ENCODE measurements at places on chromosomes 4 and X.

GRCh38 chr4:43244688-43245382, 352.3 kb downstream of the GRXCR1 start:
- no peak for DNase-seq

DNA sequence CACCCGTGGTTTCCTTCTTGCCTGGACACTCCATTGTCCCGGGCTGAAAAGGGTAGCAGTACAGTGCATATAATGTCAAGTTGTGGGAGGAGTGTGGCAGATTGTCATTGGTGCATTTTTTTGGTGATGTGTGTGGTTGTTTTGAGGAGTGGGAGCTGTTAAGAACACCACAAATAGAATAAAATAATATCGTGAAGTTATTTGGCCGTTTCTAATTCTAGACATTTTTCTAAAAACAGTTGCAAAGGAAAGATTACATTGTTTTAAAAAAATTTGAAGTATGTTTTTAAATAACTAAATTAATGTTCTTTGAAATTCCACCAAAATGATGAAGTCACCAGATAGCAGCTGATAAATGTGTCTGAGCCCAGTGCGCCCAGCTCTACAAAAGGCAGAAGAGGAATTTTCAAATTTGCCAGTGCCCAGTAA, 1.3 kb downstream of the PKD2 start:
- no peak for DNase-seq

DNA sequence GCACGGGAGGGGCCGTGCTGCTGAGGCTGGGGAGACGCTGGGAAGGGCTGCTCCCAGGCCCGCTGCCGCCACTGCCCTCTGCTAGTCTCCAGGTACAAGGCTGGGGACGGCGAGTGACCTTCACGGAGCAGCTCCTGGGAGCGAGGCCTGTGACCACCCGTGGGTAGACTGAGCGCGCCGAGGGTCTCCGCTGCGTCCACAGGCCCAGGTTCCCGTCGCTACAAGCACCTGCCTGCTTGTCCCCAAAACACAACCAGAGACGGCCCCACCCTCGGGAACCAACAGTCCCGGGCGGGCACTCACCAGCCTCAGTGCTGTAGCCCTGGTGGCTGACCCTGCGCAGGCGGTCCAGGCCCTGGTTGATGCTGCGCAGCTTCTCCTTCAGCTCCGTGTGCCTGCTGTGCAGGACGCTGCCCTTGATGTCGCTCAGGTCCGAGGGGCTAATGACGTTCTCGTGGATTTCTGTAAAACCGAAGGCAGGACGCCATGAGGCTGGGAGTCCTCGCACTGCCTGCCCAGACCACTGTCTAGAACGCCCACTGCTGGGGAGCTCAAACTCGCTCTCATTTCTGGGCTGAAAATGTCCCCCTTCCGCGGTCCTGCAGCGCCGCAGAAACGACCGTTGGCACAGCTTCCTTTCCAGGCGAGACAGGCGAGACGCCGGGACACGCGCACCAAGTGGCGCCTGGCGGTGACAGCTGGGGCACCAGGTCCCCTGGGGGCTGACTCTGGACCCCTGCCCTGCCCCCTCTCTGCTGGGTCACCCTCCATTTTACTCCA, 14.3 kb downstream of the LRPAP1 start:
- DNase-seq, result no peak

DNA sequence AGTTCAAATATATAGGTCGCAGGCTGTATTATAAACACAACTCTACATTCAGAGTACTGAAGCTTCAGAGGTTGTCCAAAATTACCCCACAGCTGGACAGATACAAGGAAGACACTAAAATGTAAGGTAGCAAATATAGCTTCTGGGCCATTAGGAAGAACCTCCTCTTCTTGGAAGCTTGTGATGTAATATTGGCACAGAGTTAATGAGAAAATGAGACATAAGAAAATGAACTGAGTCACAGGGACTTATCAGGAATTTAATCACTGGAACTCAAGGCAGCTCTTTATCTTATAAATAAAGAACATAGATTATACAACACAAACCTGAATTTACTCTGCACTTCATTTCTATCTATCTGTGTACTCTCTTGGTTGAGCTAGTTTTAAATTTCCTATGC, 344.7 kb downstream of the PCDH10 start:
- DNase-seq, result no peak

DNA sequence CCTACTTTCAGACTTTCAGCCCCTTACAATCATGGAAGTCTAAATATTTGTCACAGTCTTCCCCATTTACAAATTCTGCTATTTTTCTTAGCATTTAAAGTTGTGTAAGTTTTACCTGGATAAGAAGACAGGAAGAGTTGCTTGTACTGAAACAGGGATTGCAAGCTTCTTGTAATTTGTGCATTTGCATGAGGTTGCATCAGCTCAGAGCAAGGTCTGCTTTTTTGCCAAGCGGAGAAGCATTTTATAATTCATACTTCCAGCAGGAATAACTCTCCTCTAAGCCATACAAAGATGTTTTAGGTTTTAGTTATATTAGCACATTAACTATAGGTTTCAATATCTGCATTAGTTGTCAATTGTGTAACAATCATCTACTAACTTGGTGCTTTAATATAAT, 922.0 kb upstream of the PABPC4L start:
- no peak for DNase-seq

- DNase-seq, result no peak
Measured at GRCh38 chr4:102114118-102114630, 231.1 kb downstream of the SLC39A8 start.

DNA sequence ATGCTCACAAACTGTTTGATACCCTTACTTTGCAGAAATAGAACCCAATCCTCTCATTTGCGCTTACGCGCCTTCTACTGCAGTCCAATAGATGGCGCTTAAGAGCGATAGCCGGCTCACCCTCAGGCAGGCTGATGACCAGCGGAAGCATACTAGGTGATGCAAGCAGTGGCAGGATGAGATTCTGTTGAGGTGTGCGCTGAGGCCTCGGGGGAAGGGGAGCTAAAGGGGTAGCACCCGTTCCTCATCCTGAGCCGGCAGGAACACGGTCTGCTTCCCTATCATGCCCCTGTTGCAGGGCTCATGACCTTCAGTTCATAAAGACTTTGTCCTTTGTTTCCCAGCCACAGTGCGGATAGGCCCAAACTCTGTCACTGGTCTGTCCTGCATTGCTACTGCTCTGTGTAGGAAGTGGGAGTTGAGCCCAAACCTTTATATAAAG, 628.9 kb downstream of the TLL1 start:
- no peak for DNase-seq

GRCh38 chr4:7673121-7673520, 238.4 kb upstream of the PSAPL1 start:
- no peak for DNase-seq

All from stimulated activated naive CD8-positive, alpha-beta T cell treated with anti-CD3 and anti-CD28 coated beads, Interleukin-15, amount 100 ng/mL, for 72 hours (primary cell).